NCI-H345 (cell line): ENCODE measurements at places on chromosomes 3 and 15.

- no peak for DNase-seq
These were observed 104.8 kb upstream of the THSD4 start for GRCh38 chr15:71010472-71010871.

DNA sequence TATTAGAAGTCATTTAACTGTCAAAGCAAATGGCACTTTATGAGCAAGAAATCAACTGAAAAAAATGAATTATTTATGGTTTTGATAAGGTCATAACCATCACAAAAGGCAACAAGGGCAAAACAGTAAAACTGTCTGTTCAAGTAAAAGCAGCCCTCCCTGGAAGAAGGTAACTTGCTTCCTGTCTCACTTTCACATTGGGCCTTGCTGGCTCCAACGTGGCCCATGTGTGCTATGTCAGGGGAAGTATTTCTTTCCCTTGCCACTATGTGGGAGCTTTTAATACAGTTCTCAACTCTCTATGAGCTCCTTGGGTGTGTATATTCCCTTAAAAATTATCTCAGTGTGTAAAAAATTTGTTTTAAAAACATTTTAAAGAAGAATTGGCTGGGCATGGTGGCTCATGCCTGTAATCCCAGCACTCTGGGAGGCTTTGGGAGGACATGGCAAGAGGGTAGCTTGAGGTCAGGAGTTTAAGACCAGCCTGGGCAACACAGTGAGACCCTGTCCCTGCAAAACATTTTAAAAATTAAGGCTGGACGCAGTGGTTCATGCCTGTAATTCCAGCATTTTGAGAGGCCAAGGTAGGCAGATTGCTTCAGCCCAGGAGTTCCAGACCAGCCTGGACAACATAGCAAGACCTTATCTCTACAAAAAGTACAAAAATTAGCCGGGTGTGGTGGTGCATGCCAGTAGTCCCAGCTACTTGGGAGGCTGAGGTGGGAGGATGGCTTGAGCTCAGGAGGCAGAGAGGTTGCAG is 45.2 kb upstream of the TJP1 start:
- no peak for DNase-seq

GRCh38 chr15:29612096-29612495 is 210.2 kb downstream of the TJP1 start:
- no peak for DNase-seq

- no peak for DNase-seq
These were observed 116.3 kb downstream of the CLSTN2 start for GRCh38 chr3:140051019-140051957.

GRCh38 chr3:32992310-32992686 is 40.9 kb downstream of the CCR4 start:
- DNase-seq = no peak

DNA sequence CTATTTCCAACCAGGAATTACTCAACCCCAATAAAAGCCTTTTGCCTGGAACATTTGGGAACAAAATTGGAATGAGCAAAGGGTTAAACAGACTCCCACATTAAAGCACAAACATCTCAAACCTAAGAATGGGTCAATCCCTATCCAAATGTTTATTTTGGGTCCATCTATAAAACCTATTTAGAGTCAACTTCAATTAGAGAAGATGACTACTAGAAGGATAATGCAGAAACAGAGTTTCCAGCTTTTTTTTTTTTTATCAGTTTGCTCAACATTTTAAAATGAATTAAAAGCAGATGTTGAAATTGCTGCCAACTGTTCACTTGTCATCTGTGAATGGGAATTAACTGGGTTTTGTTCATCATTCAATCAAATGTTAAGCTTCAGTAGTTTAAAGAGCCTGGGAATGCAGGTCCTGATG is 4.1 kb upstream of the TBC1D23 start:
- DNase-seq = no peak

- DNase-seq = no peak
These were observed 374.3 kb downstream of the RBMS3 start for GRCh38 chr3:29655015-29655747.

GRCh38 chr3:99644746-99645145 is 6.4 kb downstream of the COL8A1 start:
- DNase-seq = no peak

- no peak for DNase-seq
These were observed 62.8 kb upstream of the SPATA12 start for GRCh38 chr3:56997675-56998074.

GRCh38 chr15:63595688-63596087 is 1.5 kb upstream of the FBXL22 start:
- DNase-seq = no peak

GRCh38 chr3:135325726-135326235 is 530.7 kb downstream of the EPHB1 start:
- DNase-seq = peak; percentile 32

DNA sequence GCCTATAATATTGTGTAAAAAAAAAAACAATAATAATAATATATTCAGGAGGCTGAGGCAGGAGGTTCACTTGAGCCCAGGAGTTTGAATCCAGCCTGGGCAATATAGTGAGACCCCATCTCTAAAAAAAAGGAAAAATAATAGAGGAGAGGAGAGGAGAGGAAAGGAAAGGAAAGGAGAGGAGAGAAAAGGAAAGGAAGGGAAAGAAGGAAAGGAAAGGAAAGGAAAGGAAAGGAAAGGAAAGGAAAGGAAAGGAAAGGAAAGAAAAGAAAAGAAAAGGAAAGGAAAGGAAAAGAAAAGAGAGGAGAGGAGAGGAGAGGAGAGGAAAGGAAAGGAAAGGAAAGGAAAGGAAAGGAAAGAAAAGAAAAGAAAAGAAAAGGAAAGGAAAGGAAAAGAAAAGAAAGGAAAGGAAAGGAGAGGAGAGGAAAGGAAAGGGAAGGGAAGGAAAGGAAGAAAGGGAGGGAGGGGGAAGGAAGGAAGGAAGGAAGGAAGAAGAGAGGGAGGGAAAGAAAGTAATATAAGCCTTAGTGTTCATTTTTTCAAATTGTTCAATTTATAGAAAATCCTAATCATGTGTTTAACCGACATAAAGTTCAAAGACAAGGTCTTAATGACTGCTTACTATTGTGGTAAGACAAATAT is 191.1 kb downstream of the MECOM start:
- no peak for DNase-seq

- no peak for DNase-seq
These were observed 219.0 kb downstream of the NFKBIZ start for GRCh38 chr3:102068327-102068726.

DNA sequence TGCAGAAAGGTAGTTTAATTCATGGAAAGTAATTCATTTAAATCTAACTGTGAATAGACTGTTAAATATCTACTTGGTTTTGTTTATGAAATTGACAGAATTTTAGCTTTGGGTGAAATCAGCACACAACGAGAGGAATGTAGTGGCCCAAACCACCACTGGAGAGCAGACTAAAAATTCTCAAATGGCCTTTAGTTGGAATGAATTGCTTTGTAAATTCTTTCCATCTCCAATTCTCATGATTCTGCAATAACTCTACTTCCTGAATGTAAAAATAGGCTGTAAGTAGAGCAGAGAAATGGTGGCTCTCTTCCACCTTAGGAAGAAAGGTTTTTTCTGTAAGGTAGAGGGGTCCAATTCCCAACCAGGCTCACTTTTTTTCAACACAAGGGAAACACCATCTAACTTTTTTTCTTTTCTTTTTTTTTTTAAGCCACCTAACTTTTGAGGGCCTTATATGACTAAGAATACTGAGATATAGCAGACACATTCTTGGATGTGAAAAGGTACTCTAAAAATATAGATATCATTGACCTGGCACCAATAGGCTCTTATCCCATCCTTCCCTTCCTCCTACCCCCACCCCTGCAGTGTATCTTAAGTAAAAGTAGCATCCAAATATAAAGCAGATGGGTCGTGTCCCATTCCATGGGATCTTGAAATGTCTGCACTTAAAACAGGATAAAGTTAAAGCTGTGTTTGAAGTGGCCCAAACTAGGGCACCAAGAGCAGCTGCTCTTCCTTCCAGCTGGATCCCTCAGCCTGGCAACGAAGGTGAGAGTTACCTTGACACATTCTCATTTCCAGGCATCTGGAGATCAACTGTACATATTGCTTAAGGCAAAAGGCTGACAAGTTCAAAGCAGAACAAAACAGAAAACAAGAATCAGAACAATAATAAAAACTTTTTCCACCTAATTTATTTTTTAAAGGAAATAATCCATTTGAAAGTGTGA is 194.1 kb downstream of the TPRG1 start:
- no peak for DNase-seq

GRCh38 chr15:89395996-89396395 is 61.4 kb upstream of the POLG start:
- no peak for DNase-seq

GRCh38 chr3:188051801-188052168 is 102.2 kb upstream of the LPP start:
- DNase-seq = no peak

DNA sequence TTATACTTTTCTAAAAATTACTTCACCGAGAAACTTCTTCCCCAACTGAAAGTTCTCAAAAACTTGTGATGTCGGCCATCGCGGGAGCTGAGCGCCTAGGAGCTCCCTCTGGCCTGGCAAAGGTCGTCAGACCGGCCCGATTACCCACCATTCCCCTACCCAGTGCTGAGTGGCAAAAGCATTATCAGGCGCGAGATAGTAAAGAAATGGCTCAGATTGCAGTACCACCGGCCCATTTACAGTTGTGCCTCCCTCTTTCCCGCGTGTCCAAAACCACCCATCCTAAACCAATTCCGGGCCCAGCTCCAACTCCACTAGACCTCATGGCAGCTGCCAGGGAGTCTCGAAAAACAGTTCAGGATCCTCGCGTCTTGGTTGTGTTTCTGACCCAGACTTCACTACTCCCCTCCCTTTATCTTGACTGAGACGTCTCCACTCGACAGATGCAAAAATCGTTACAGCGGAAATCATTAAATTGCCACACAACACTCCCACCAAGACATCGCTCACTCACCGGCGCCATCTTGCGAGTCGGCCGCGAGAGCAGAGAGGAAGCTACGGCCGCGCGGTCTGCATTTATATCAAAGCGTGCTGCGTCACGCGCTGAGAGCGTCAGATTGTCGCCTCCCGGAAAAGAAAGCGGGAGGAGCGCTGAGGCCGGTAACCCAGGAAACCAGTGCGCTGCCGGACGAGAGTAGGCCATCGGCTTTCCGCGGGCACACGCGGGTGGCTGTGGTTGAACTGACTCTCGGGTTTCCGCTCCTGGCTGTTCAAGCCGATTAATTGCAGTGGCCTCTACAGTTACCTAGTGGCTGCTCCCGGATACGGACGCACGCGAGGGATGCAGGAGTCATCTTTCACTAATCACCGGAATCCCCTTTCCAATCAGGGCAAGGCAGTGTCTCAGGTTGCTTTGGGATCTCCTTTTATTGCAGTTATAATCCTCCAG is at the start of gene RPL22L1:
Gene RPL22L1, minus strand, starts transcription at position 551 of the 949 bp plus-strand sequence. Its CDS starts 28 bp downstream, at position 523.
- no peak for DNase-seq

- DNase-seq = no peak
These were observed 48.6 kb downstream of the NR1D2 start for GRCh38 chr3:23993556-23994243.

- no peak for DNase-seq
These were observed 198.4 kb downstream of the ADAMTS17 start for GRCh38 chr15:100143378-100143777.

DNA sequence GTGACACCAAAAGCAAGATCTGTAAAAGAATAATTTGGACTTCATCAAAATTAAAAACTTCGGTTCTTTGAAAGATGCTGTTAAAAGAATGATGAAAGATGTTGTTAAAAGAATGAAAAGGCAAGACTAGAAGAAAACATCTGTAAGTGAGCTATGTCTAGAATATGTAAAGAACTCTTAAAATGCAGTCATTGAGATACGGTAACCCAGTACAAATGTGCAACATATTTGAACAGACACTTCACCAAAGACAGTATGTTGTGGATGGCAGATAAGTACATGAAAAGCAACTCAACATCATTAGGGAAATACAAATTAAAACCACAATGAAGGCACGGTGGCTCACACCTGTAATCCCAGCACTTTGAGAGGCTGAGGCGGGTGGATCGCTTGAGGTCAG is 139.5 kb downstream of the LRIG1 start:
- no peak for DNase-seq

GRCh38 chr3:67937498-67938118 is 283.2 kb upstream of the SUCLG2 start:
- DNase-seq = no peak

GRCh38 chr3:148601766-148602685 is 95.7 kb upstream of the AGTR1 start:
- DNase-seq = no peak

GRCh38 chr15:68400066-68400456 is 31.9 kb downstream of the ITGA11 start:
- DNase-seq = no peak

DNA sequence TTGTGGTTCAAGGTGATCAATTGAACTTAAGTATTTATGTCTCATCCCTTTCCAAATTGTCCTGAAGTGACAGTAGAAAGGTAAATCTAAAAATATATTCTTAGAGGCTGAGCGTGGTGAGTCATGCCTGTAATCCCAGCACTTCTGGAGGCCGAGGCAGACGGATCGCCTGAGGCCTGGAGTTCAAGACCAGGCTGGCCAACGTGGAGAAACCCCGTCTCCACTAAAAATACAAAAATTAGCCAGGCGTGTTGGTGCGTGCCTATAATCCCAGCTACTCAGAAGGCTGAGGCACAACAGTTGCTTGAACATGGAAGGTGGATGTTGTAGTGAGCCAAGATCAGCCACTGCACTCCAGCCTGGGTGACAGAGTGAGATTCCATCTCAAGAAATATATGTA is 226.6 kb downstream of the DPH6 start:
- no peak for DNase-seq

DNA sequence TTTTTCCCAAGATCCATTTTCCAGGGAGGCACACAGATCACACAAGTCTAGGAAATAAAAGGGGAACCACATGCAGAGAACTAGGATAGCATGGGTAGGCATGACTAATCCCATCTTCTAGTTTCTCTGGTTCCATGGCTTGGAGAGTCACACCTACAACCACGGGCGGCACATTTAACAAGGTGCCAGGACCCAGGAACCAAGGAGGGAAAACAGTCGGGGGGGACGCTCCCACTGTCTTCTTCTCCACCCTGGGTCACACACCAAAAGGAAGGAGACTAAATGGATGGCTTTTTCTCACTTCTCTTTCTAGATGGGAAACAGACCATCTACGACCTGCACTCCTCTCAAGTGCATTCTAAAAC is 4.6 kb upstream of the SMCO1 start:
- no peak for DNase-seq

DNA sequence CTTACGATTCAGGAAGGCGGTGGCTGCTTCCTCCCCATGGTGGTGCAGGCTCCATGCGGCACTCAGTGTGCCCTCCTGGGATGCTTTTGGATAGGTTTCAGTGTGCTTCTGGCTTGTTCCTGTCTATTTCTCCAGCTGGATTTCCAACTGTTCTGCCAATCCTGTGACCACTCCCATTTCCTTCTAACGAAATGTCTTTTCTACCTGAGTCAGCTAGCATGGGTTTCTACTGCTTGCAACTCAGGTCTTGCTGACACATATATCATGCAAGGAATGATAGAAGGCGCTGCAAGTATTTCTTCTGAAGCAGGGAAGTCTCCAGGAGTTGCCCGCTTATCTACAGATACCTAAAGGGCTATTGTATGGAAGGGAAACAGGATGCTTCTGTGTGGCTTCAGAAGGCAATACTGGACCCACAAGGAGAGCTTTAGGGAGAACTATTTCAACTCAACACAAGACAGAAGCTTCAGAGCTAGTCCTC is 244.4 kb downstream of the OPA1 start:
- no peak for DNase-seq
